ENCODE measurements at places on chromosomes 12 and 14.

- no peak for DNase-seq
Measured at GRCh38 chr12:30792648-30793499, 38.1 kb upstream of the CAPRIN2 start.

DNA sequence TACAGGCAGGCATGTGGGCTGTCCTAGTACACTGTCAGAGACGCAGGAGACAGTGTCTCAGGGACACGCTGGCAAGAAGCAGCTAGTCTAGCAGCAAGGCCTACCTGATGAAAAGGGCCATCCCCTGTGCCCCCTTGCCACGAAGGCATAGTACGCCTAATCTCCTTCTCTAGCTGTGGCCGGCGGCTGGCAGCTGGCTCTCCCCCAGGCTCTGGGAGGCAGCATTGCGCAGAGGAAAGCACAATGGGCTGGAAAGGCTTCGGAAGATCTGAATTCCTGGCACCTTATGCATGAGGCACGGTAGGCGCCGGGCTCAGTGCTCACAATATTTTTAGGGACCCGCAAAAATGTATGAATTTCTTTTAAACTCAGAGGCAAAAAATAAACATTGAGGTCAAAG, 16.0 kb upstream of the PLEKHH1 start:
- DNase-seq: no peak

- no peak for DNase-seq
Measured at GRCh38 chr12:116615141-116615861, 56.1 kb downstream of the MAP1LC3B2 start.

- DNase-seq: no peak
Measured at GRCh38 chr14:81455390-81455789, 55.3 kb upstream of the STON2 start.

- no peak for DNase-seq
Measured at GRCh38 chr12:123478762-123479161, 20.8 kb downstream of the SNRNP35 start.

DNA sequence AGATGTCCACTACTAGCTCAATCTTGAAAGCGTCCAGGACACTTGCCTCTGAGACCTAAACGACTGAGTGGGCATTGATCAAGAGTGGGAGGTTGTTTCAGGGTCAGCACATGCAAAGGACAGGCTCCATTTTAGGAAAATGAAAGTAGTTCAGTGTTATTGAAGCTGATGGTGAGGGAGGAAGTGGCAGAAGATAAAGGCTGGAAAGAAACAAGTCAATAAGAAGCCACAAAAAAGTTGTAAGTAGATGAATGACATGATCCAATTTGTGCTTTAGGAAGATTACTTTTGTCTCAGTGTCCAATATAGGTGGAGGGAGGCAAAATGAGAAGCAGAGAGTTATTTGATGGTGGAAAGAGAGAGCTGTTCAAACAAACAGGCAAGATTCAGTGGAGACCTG, 22.0 kb downstream of the GPR65 start:
- no peak for DNase-seq

- DNase-seq: no peak
Measured at GRCh38 chr14:77141214-77142004, at the start of gene ZDHHC22. Gene ZDHHC22 (minus strand): TSS chr14:77141791. CDS start chr14:77139738, 2,053 bp downstream.

- DNase-seq: no peak
Measured at GRCh38 chr12:64269161-64269560, 47.1 kb upstream of the KICS2 start.

DNA sequence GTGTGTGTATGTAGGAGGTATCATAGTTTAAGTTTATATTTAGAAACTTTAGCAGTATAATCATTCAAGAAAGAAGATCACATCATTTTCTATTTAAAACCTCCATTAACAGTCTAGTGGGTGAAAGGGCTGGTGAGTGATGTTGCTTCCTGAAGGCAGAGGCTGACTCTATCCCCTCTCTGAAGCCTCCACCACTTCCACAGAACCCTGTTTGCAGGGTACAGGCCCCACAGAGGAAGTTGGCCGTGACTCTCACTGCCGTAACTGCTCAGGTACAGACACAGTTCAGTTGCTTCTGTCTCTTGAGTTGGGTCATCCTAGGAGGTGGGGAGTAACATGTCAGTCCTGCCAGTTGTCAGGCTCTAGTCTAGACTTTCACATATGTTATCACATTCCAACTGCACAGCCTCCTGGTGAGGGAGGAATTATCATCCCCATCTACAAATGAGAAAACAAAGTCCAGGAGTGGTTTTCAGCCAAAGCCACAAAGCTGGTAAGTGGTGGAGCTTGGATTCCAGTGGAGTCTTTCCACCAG, 31.5 kb downstream of the CFL2 start:
- DNase-seq: no peak

GRCh38 chr14:99244367-99244901, 27.6 kb downstream of the BCL11B start:
- DNase-seq: no peak

DNA sequence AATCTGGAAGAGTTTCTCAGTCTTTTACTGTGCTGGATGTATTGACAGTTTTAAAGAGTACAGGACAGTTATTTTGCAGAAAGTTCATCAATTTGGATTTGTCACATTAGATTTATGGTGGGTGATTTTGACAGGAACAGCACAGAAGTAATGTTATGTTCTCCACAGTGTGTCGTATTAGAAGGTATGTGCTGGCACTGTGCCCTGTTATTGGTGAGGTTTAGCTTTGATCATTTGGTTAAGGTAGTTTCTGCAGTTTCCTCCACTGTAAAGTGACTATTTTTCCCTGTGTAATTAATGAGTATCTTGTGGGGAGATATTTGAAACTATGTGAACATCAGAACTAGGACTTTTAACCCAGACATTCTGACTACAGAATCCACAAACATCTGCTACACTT, 308.5 kb upstream of the TBX3 start:
- no peak for DNase-seq

DNA sequence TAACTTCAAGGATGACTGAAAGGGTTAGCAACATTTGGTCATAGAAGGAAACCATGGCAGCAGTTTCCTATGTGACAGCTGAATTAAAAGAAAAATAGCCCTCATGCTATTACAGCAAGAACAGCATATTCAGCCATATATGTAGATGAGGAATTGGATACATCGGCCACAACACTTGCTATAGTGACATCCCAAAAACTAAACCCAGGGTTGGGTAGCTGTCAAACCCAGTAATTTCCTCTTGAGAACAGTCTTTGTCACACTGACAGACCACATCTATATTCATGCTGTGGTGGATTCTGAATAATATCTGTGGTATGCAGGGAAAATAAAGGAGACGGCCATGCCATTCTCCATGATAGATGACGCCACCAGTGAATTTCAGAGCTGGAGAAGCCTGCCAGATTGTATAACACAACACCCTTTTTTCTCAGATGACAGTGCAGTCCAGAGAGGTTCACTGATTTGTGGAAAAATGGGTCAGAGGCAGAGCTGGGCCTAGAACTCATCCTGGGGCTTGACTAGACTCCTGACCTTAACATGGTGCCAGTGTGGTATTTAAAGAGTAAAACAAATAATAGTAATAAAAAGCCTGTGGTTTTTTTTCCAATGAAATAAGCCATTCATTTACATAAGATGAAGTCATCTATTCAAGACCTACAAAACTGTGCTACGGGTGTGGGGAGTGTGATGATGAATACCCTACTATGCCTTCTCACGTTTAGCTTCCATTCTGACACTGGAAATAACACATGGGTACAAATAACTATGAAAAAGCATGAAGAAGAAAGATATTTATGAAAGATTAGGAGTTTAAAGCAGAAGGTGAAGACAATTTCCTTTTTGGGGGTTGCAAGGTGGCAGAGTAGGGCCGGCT, 32.3 kb downstream of the EFCAB11 start:
- DNase-seq: no peak

- peak; percentile 53 for DNase-seq
Measured at GRCh38 chr14:104677512-104678332, 11.7 kb upstream of the INF2 start.

DNA sequence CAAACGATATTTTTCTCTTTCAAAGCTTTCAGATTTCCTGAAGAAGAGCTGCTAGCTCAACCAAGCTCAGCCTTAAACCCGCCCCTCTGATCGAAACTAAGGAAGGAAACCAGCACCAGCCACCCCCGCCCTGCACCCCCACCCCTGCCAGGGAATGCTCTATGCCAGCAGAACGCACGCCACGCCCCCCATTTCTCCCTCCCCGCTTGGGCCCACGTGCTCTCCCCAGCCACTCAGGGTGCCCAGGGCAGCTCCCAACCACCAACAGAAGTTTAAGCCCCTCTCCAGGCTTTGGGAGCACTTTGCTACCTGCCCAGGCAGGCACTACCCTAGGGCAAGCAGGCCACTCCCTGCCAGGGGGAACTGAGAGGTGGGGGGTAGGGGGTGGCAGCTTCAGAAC, 18.8 kb upstream of the KRT78 start:
- no peak for DNase-seq
